Activated CD8-positive, alpha-beta memory T cell treated with anti-CD3 and anti-CD28 coated beads, Interleukin-2, amount 10 ng/mL, durations not matched to agents 7 days and 5 days (primary cell): ENCODE measurements at places on chromosomes 11 and 22. TPM values are rescaled to one million over a fixed set of nuclear protein-coding genes. Genes with fewer than 3 reads are reported as not detected.

Gene PLEKHB1
- total RNA-seq = 3.2 TPM

- no peak for DNase-seq
Measured at GRCh38 chr22:27737521-27737920, 64.0 kb downstream of the MN1 start.

- no peak for DNase-seq
Measured at GRCh38 chr11:111598559-111598958, 3.7 kb upstream of the SIK2 start.

GRCh38 chr11:41245704-41246398 is 213.6 kb downstream of the LRRC4C start:
- no peak for DNase-seq

DNA sequence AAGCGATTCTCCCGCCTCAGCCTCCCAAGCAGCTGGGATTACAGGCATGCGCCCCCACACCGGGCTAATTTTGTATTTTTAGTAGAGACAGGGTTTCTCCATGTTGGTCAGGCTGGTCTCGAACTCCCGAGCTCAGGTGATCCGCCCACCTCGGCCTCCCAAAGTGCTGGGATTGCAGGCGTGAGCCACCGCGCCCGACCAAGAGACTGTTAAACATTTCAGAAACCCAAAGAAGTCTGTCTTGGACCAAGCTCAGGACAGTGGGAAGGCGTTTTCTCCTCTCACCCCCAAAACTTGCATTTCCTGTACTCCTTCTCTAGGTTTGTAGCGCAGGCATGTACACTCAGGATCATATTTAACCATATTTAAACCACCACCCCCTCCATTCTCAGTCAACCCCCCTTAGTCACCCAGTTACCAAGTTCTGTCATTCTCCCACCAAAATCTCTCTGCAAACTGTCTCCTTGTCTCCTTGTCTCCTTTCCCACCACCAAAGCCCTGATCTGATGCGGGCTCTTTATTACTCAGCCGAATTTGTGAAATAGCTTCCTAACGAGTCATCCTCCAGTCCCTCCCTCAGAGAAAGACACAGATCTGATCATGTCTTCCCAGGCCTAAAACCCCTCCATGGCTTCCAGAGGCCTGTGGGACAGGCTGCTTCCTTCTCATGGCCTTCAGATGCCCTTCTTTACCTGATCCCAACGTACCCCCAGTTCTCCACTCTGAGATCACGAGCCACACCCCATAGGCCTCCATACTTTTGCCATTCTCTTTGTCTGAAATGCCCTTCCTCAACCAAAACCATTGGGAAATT is 29.0 kb upstream of the CREB3L1 start:
- DNase-seq = no peak

Gene PHLDB1
- 0.91 TPM for total RNA-seq

Gene RFPL1
- not detected for total RNA-seq

GRCh38 chr11:80873310-80873999 is 1432.6 kb upstream of the TENM4 start:
- DNase-seq = no peak

- no peak for DNase-seq
Measured at GRCh38 chr22:45413013-45413367, 409 bp downstream of the SMC1B start.

DNA sequence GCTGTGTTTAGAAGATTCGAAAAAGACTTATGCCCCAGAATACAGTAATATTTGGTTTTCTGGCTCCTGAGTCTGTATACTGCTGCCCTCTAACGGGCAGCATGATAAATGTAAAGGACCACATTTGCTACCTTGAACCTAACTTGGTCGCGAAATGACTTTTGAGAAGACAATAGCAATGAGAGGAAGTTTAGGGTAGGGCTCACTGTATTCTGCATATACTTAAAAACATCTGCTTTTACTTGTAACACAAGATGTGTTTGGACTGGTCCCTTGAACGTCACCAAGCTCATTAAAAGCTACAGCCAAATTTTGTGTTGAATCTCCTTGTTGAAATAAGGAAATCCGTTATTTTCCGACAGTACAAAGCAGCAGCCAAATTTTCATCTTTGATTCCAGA is 309.1 kb downstream of the SWAP70 start:
- DNase-seq = peak; percentile 44

GRCh38 chr11:87722756-87723565 is 452.3 kb downstream of the RAB38 start:
- no peak for DNase-seq

Gene NEFH
- 9.0 TPM for total RNA-seq

- no peak for DNase-seq
Measured at GRCh38 chr11:70085815-70086769, 8.0 kb downstream of the ANO1 start.

Gene PTPRJ
- 74.3 TPM for total RNA-seq

DNA sequence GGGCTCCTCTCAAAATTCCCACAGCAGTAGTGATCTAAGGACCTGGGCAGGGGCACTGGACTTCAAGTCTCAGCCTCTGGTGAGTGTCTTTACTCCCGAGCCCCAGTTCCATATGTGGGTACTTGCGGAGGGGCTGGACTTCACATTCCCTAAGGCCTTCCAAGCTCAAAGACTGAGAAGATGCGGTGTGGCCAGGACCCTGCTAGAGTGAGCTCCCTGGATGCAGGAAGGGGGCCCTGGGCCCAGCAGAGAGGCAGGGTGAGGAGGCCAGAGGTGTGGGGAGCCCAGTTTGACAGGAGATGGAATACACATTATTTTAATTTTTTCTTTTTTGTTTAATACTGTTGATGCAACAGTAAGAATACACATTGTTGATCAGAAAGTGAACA is 83.7 kb downstream of the IGLL1 start:
- DNase-seq = no peak

Gene GDPD4
- not detected for total RNA-seq

GRCh38 chr22:47061226-47061625 is 298.8 kb downstream of the TBC1D22A start:
- no peak for DNase-seq

Gene PAK1
- total RNA-seq = 66.1 TPM
